Lung (tissue), 17 donors: ENCODE measurements at places on chromosomes 13 and 19. TPM values are rescaled to one million over a fixed set of nuclear protein-coding genes. Genes with fewer than 3 reads are reported as not detected.

GRCh38 chr19:12954612-12954962 is 2.4 kb downstream of the GADD45GIP1 start:
- no peak for DNase-seq

- no peak for DNase-seq
These were observed 56.8 kb downstream of the THSD1 start for GRCh38 chr13:52348983-52349780.

GRCh38 chr13:25192936-25193335 is 20.8 kb upstream of the AMER2 start:
- DNase-seq = no peak

Gene MEIOSIN
- not detected for total RNA-seq

GRCh38 chr13:110312339-110313031 is 5.4 kb downstream of the COL4A2 start:
- DNase-seq = no peak

DNA sequence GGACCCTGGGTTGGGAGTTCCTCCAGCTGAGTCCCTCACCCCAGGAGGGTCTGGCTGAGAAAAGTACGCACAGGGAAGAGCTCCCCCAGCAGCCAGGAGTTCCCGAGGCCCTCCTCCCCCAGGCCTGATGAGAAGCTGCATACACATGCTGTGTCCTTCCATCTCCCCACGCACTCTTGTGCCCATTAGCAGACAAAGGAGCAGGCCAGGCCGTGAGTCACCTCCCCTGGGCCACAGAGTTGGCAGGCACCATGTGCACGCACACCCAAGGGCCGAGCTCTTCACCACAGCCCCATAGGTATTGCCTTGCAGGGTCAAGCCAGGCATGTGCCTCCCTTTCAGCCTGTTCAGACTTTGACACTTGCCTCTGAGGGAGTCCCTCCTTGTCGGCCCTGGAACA is 17.5 kb downstream of the MAU2 start:
- DNase-seq = no peak
